ENCODE measurements at places on chromosomes 6 and 20. TPM values are rescaled to one million over a fixed set of nuclear protein-coding genes. Genes with fewer than 3 reads are reported as not detected.

NCOA7 gene
- 87.9 TPM for total RNA-seq

ALDH5A1 gene
- 0.28 TPM for total RNA-seq

NKAIN4 gene
- total RNA-seq = 0.18 TPM

TRIM38 gene
- total RNA-seq = 8.1 TPM

LIME1 gene
- total RNA-seq = 2.2 TPM

AIF1 gene
- not detected for total RNA-seq

SALL4 gene
- 0.28 TPM for total RNA-seq

ZNF292 gene
- 20.2 TPM for total RNA-seq

PDE7B gene
- 58.1 TPM for total RNA-seq

COL21A1 gene
- total RNA-seq = 6.7 TPM

MAP3K7 gene
- 34.2 TPM for total RNA-seq

POPDC3 gene
- 8.2 TPM for total RNA-seq

RAB44 gene
- total RNA-seq = under 0.01 TPM

PROKR2 gene
- total RNA-seq = not detected

SERAC1 gene
- total RNA-seq = 10.6 TPM

DOK5 gene
- total RNA-seq = 20.7 TPM

ELOVL2 gene
- 3.9 TPM for total RNA-seq

ACAT2 gene
- 88.2 TPM for total RNA-seq

B4GALT5 gene
- 22.5 TPM for total RNA-seq

EYA2 gene
- total RNA-seq = 0.14 TPM

HSPA12B gene
- total RNA-seq = 0.46 TPM

TMEM14A gene
- total RNA-seq = 18.5 TPM

PAK5 gene
- total RNA-seq = not detected
